ENCODE measurements at places on chromosomes 5 and 9. TPM values are rescaled to one million over a fixed set of nuclear protein-coding genes. Genes with fewer than 3 reads are reported as not detected.

GRCh38 chr9:82281066-82281465 lies 292.5 kb downstream of the SPATA31D1 start:
- no peaks in the 10 kb centered on the region for H3K4me1 ChIP-seq
- DNase-seq: no peak
- H3K27me3 ChIP-seq: no peaks in the 10 kb centered on the region
- H3K36me3 ChIP-seq: no peaks in the 10 kb centered on the region
- H3K27ac ChIP-seq: no peak overlapping the region

- H3K4me1 ChIP-seq: no peaks in the 10 kb centered on the region
- H3K4me3 ChIP-seq: no peak overlapping the region
- no peak overlapping the region for H3K27ac ChIP-seq
- peaks cover 2% of the 10 kb centered on the region for H3K27me3 ChIP-seq
- DNase-seq: no peak
Measured at GRCh38 chr5:171710451-171711024, 75.1 kb upstream of the SMIM23 start.

FRRS1L gene
- not detected for total RNA-seq

GRCh38 chr9:86876621-86877196 lies 70.6 kb downstream of the GAS1 start:
- no peak overlapping the region for H3K27ac ChIP-seq
- H3K4me1 ChIP-seq: no peaks in the 10 kb centered on the region
- no peaks in the 10 kb centered on the region for H3K36me3 ChIP-seq
- H3K4me3 ChIP-seq: no peak overlapping the region
- peaks cover 2% of the 10 kb centered on the region for H3K27me3 ChIP-seq

GRCh38 chr9:111107141-111107540 lies 68.9 kb upstream of the LPAR1 start:
- no peaks in the 10 kb centered on the region for H3K27me3 ChIP-seq
- H3K4me1 ChIP-seq: no peaks in the 10 kb centered on the region
- H3K36me3 ChIP-seq: no peaks in the 10 kb centered on the region
- no peak overlapping the region for H3K4me3 ChIP-seq

SLC36A3 gene
- not detected for total RNA-seq

DNA sequence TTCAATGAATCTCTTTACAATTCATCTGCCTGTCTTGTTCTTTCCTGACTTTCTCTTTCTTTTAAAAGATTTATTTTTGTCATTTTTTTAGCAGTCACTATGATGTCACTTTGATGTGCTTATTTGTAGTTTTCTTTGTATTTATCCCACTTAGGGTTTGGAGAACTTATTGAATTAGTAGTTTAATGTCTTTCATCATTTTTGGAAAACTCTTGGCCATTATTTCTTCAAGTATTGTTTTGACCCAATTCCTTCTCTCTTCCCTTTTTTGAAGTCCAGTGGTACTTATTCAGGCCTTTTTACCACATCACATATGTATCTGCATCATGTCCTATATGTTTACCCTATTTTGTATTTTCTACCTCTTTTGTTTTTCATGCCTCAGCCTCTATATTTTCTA lies 48.9 kb upstream of the CCDC112 start:
- no peak for DNase-seq
- H3K4me1 ChIP-seq: no peaks in the 10 kb centered on the region
- H3K27me3 ChIP-seq: peaks cover 18% of the 10 kb centered on the region

GRCh38 chr5:50717651-50718050 lies 51.2 kb downstream of the PARP8 start:
- H3K27ac ChIP-seq: no peak overlapping the region
- no peak for DNase-seq
- H3K36me3 ChIP-seq: peaks cover 56% of the 10 kb centered on the region
- peaks cover 53% of the 10 kb centered on the region for H3K4me1 ChIP-seq
- no peak overlapping the region for H3K4me3 ChIP-seq

DNA sequence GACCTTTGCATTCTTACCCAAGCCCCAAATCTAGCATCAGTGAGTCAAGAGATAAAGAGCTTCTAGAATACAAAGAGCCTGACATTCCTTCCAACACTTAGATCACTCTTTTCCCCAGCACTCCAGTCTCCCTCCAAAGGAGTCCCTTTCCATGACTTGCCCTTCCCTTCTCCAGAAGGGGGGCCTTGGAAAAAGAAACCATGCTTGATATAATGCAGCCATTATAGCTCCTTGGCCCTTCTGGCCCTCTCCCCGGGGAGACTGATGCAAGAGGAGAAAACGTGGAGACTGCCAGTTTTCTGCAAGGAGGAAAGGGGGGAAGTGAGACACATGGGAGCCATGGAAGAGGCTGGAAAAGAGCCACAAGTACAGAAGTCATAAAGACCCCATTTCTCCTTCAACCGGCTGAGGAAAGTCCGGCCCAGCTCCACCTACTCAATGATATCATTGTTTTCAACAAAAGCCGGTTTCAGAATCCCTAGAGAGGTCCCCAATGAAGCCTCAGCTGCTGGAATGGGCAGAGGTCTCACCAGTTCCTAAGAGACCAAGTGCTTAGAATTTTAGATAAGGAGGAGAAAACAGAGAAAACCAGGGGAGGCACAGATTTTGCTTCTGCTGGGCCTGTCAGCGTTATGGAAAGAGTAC lies 29.0 kb downstream of the ADAM19 start:
- DNase-seq: no peak
- H3K27ac ChIP-seq: peak overlapping the region; percentile 84

GPX3 gene
- total RNA-seq: not detected

SLC34A1 gene
- total RNA-seq: 0.12 TPM

FOXD4L4 gene
- total RNA-seq: 0.37 TPM

DNA sequence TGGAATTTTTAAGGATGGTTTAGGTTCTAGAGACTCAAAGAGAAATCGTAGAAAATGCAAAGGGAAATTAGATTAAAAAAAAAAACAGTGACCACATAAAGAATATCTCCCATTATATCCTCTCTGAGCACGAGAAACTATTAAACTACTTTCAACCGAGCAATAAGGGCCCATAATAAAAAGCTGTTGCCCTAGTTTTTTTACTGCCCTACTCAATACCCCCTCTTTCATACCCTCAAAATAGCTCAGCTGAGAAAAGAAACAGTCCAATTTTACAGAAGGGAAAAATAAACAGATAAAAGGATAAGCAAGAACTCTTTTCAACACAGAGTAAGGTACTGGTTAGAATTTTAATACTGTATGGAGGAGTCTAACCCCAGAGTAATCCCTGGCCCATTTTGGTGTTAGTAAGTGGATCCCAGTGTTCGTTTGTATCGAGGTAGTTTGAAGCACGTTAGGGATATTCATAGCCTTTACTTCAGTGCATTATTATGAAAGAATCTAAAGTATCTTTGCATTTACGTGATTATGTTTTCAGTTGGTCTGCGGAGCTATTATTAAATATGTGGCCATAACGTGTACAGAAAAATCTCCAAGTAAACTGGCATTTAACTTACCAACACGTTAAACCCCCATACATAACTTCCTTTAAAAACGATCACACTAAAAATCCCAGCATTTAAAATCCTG lies 980 bp upstream of the RHOBTB3 start:
- H3K27me3 ChIP-seq: peaks cover 41% of the 10 kb centered on the region
- H3K36me3 ChIP-seq: no peaks in the 10 kb centered on the region
- peak overlapping the region; percentile 65 for H3K4me3 ChIP-seq
- no peak for DNase-seq
- peaks cover 50% of the 10 kb centered on the region for H3K4me1 ChIP-seq

KCNN2 gene
- not detected for total RNA-seq

ZNF462 gene
- total RNA-seq: 0.89 TPM

ADGRD2 gene
- total RNA-seq: not detected

CDC20B gene
- total RNA-seq: not detected

DNA sequence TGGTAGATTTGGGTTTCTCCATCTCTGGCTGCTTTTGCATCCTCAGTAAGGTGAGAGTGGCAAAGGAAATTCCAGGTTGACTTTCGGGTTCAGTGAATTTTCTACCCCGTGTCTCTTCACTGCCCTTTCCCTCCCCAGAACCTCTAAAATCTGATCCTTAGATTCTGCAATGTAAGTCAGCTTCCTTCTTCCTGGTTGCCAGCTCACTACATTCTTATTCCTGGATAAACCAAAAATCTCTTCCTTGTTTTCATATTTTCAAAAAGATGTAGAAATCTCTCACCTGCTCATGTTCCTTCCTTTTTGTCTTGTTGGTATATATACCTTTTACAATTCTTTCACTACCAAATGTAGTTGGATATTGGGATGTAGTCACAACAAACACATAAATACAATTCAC lies 145.8 kb downstream of the TMC1 start:
- no peaks in the 10 kb centered on the region for H3K4me1 ChIP-seq
- H3K4me3 ChIP-seq: no peak overlapping the region
- no peak for DNase-seq
- H3K27ac ChIP-seq: no peak overlapping the region
- H3K36me3 ChIP-seq: no peaks in the 10 kb centered on the region

GRCh38 chr5:75551471-75551870 lies 39.8 kb downstream of the POLK start:
- H3K4me1 ChIP-seq: peaks cover 1% of the 10 kb centered on the region
- H3K27me3 ChIP-seq: no peaks in the 10 kb centered on the region
- H3K4me3 ChIP-seq: no peak overlapping the region
- H3K27ac ChIP-seq: no peak overlapping the region
- H3K36me3 ChIP-seq: peaks cover 45% of the 10 kb centered on the region
- no peak for DNase-seq

PCDHGC4 gene
- not detected for total RNA-seq

ROR2 gene
- total RNA-seq: 0.55 TPM
